DMS 273 treated with DMSO at 0.1 percent for 48 hours (cell line): ENCODE measurements at places on chromosomes 5 and 9.

DNA sequence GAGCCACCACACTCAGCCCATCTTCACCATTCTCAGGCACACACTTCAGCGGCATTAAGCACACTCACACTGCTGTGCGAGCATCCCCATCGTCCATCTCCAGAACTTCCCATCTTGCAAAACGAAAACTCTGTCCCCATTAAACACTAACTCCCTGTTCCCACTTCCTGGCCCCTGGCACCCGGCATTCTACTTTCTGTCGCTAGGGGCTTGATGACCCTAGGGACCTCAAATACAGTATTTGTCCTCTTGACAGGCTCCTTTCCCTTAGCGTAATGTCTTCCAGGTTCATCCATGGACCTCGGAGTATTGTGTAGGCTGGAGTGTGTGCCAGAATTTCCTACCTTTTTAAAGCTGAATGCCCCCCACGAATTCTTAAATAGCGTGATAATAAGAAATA is 14.7 kb upstream of the UBAC1 start:
- no peak for DNase-seq

DNA sequence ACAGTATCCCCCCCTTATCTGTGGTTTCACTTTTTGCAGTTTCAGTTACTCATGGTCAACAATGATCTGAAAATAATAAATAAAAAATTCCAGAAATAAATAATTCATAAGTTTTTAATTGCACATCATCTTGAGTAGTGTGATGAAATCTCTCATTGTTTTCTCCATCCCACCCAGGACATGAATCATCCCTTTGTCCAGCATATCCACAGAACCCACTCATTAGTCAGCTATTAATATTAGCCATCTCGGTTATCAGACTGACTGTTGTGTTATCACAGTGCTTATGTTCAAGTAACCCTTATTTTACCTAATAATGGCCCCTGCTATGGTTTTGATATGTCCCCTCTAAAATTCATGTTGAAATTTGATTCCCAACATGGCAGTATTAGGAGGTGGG is 40.7 kb downstream of the FAM114A2 start:
- DNase-seq = no peak

DNA sequence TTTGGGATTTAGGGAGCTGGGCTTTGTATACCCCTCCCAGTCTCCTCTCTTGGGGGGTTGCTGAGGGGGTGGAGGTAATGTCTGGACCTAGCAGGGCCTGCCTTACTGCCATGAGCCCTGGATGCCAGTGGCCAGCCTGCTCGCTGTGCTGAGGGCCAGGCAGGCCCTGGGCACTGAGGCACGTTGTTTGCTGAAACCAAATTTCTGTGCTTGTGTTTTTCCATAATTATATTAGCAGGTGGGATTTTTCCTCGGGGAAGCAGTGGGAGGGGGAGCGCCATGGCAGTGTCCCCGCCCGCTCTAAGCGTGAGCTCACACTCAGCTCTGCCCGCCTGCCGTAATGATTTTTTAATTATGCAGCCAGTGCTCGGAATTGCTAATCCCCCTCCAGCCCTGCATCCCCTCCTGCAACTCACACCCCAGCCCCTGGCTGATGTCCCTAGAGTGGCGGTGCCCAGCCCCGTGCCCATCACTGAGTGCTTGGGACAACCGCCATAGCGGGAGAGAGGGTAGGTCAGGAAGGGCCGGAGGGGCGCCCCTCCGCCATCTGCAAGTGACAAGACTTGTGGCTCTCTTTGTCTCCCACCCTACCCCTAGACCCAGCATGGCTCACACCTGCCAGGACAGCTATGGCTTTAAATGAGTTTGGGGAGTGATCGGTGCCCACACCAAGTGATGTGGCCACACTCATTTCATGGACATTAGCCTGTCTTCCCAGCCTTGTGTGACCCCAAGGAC is 20.9 kb downstream of the CXXC5 start:
- DNase-seq = no peak

- no peak for DNase-seq
These were observed 100.8 kb upstream of the DHFR start for GRCh38 chr5:80755626-80756025.

DNA sequence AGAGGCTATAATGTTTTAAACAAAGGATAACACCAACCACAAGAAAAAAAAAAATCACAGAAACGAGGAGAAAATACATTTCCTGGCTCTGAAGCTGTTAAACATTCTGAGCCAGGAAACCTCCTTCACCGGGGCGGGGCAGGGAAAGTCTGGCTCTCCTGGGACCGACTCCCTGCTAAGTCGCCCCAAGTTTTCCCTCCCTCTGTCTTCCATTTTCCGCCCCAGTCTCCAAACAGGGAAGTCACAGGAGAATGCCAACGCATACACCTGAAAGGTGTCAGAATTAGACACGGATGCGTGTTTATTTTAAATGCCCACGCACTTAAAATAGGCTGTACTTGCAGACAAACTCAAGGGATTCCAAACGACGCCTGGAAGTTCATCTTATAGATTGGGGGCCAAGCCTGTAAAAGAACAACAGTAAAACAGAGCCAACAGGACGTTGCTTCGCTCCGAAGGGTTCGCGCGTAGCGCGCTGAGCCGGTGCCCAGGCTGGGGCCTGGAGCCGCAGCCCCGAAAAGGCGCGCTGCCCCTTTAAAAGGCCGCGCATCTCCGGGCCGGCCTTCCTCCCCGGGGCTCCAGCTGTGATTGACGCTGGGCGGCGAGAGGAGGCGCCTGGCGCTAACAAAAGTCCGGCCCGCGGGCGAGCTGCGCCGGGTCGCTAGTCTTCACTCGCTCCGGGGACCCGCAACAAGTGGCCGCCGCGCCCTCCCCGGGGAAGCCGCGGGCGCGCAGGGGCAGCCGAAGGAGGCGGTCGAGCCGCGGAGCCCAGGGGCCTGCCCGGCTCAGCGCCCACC is at the start of gene FBXL7:
TSS of gene FBXL7 (plus strand) at position 653 of the 797 bp plus-strand sequence.
- DNase-seq = peak; percentile 45

- DNase-seq = no peak
These were observed 56.7 kb upstream of the GRIN3A start for GRCh38 chr9:101795147-101795546.

- no peak for DNase-seq
These were observed 18.9 kb upstream of the ORM1 start for GRCh38 chr9:114303977-114304376.

- DNase-seq = peak; percentile 37
These were observed 896.6 kb downstream of the TLE1 start for GRCh38 chr9:80792726-80793125.

GRCh38 chr5:95824747-95825146 is 2.2 kb upstream of the GLRX start:
- no peak for DNase-seq

- no peak for DNase-seq
These were observed 18.9 kb upstream of the EGFL7 start for GRCh38 chr9:136643596-136644342.

DNA sequence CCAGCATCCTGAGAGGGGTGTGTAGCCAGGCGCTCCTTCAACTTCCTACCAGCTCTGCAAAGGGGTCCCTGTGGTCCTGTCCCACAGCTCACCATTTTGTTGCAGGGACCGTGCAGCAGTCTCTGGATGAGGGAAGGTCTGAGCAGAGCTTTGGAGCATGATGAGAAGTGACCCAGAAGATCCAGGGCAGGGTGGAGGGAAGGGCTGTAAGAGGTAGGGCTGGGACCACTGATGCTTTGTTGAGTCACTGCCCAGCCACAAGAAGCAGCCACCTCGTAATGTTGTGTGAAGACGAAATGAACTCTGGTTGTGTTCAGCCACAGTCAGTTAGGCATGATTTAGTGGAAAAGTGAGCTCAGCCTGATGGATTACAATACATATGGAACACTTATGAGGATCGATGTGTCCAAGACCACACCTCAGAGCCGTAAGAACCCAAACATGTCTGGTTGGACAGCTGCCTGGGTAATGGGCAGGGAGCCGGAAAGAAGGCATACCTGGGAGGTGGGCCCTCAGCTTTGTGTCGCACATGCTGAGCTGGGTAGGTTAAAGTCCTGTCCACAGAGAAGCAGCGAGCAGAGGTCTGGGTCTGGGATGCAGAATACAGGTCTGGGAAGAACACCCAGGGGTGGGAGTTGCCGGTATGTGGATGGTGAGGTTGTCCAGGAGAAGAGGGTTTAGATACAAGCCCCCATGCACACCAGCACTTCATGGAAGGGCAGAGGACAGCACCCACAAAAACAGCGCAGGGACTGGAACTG is 250.1 kb downstream of the GADD45G start:
- DNase-seq = no peak

DNA sequence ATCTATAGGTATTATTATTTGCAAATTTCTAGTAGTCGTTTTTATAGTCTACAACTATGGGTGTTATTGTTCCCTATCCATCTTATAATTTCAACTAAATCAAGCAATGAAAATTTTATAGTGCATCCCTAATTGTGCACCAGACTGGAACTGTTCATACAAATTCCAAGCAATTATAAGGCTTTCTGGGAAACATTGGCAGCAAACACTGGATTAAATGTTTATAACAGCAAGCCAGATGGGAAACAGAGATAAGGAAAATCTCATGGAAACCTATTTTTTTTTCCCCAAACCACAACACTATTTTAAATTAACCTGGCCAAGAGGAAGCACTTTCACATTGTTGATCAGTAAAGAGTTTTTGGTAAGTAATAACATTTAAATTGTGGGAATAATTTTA is 524.3 kb downstream of the RASEF start:
- DNase-seq = no peak

GRCh38 chr5:136731241-136731900 is 366.0 kb upstream of the TRPC7 start:
- no peak for DNase-seq

DNA sequence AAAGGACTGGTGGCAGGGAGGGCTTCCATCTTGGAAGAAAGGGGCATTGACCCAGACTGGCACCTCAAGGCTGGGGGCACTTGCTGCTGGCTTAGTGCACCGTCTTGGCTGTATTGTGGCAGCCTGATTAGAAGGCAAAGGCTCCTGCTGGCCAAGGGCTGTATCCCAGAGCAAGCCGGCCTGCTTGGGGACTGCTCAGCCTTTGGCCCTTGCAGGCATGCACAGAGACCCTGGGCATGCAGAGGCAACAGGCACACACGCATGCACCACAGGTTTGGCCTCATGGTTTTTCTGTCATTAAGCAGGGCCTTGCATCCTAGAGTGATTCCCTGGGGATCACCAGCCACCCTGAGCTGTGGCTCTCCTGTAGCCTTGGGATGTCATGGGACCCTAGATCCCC is 29.0 kb downstream of the PITX1 start:
- DNase-seq = no peak

DNA sequence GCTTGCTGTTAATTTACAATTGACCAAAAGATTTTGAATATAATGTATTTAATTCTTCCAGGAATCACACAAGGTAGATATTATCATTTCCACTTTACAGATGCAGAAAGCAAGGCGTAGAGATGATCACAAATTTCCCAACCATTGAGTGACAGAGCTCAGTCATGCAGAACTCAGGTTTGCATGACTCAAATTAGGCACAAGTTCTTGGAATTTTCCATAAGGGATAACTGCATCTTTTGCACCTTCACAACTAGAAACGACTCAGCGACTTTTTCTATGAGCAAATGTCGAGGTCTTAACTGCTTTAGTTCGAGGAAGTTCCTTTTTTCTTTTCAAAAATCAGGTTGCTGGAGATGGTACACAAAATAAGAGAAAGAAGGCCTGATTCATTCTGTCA is 265.5 kb upstream of the PAPPA start:
- DNase-seq = no peak

- no peak for DNase-seq
These were observed 402.9 kb downstream of the RAB3C start for GRCh38 chr5:58985759-58986158.

GRCh38 chr9:123339666-123340510 is 16.1 kb upstream of the CRB2 start:
- DNase-seq = no peak

DNA sequence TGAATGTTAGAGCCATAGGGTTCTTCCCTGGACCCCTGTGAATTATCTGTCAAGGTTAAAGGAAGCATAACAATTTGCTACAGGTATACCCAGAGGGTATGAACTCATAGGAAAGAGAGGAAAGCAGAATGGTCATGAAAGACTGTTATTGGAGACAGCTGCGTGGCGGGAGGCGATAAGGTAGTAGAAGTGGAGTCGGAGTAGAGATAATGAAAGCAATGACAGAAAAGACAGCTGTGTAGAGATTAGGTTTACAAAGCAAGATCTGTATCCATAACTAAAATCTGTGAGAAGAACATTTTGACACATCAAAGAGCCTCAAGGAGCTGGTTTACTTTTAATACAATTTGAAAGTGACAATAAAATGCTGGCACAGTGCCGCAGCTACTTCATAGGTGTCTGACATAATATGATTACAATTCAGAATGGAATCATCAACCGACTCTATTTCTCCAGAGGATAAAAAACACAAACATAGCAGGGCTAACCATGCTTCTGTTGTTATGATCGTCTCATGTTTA is 603.9 kb downstream of the CDH12 start:
- DNase-seq = no peak

GRCh38 chr9:137029058-137029936 is 1.3 kb upstream of the ABCA2 start:
- no peak for DNase-seq

DNA sequence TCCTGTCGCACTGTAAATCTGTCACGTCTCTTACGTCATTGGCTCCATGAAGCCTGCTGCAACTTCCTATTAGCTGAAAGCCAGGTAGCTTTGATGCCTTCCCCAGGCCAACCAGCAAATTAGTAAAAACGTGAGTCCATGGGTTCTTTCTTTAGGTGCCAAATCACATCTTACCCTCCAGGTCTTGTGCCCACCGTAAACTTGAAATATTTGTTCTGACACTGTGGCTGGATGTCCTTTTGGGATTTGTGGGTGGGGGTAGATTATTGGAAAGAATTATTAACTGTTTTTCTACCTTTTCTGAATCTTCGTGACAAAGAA is 172.8 kb downstream of the NR3C1 start:
- no peak for DNase-seq

DNA sequence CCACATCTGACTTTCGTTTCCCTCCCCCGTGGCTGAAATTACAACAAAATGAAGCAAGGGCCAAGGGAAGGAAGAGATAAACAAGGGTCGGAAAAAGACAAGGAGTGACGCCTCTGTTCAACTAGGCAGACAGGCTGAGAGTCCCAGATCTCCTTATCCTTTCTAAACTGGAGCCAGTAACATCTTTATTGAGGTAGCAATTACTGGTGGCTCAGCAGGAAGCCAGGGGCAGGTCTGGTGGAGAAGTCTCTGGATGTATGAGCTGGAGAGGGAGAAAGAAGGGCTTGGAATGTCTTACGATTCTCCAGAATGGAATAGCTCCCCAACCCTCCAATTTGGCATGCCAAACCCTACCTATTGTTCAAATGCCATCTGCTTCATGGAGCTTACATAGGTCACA is 190.8 kb upstream of the BRINP1 start:
- DNase-seq = no peak

GRCh38 chr5:56247592-56247991 is 14.5 kb upstream of the ANKRD55 start:
- DNase-seq = no peak

GRCh38 chr5:1329111-1329579 is 15.8 kb downstream of the CLPTM1L start:
- no peak for DNase-seq

- no peak for DNase-seq
These were observed 16.7 kb downstream of the MAMDC2 start for GRCh38 chr9:70060148-70060882.
